ENCODE measurements at places on chromosomes 12 and 14. TPM values are rescaled to one million over a fixed set of nuclear protein-coding genes. Genes with fewer than 3 reads are reported as not detected.

DNA sequence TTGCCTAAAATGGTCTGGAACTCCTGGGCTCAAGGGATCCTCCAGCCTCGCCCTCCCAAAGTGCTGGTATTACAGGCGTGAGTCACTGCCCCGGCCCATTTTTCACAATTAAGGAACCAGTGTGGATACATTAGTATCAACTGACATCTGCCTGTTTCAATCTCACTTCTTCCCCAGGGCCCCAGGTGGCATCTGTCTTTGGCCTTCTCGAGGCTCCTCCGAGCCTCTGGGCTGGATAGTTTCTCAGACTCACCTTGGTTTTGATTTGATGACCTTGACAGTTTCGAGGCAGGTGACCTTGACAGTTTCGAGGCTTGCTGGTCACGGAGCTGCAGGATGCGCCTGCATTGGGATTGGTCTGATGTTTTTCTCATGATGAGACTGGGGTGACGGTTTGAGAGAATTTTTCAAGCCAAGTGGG, 41.0 kb upstream of the NCOR2 start:
- no peak for DNase-seq

DNA sequence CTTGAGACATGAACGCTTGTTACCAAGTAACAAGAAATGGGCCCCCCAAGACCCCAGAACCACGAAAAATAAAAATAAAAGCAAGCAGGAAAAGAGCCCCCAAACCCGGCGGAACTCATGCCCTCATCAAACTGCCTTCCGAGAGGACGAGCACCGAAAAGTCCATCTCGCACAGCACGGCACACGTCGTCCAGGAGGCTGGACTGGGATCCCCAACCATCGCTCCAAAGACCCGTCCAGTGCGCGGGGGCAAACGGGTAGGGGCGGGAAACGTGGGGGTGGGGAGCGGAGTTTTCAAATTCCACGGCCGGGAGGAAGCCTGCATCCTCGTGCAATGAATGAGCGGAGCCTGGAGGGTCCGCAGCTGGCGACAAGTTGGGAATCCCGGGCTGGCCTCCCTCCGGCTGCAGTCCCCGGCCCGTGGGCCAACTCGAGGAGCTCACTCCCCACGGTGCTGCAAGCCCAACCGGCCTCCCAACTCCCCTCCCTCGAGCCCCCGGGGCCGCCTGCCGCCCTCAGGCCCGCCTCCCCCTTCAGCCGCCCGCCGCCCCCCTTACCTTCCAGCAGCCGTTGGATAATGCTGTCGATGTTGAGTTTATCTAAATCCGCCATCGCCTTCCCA, 484 bp downstream of the PPP1CC start:
- DNase-seq = no peak

DNA sequence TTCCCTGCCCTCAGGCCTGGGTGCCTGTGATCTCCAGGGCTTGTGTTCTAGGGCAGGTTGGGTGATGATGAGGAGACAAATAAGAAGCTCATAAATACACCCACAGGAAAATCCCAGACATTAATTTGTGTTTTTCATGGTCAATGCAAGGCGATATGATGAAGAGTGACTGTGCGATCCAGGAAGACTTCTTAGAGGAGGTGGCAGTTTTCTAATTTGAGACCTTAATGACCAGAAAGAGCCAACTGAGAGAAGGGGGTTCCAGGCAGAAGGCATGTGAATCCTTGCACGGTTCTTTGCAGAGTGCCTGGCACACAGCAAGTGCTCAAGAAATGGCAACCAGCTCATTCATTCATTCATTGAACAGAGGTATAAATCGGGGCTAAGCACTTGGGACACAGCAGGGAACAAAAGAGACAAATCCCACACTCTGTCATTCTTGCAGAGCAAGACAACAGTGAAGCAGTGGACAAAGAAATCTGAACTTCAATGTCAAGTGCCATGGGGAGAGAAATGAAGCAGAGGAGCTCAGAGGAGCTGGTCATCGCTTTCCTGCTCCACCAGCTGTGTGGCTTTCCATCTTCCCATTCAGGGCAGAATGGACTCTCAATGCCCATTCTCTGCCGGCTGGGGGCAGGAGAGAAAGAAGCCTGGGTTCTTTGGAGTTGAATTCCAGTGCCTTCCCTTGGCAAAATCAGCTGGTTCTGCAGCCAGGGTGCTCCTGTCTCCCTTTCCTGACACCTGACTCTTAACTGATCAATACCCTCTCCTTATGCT, 128.3 kb downstream of the AACS start:
- DNase-seq = no peak

DNA sequence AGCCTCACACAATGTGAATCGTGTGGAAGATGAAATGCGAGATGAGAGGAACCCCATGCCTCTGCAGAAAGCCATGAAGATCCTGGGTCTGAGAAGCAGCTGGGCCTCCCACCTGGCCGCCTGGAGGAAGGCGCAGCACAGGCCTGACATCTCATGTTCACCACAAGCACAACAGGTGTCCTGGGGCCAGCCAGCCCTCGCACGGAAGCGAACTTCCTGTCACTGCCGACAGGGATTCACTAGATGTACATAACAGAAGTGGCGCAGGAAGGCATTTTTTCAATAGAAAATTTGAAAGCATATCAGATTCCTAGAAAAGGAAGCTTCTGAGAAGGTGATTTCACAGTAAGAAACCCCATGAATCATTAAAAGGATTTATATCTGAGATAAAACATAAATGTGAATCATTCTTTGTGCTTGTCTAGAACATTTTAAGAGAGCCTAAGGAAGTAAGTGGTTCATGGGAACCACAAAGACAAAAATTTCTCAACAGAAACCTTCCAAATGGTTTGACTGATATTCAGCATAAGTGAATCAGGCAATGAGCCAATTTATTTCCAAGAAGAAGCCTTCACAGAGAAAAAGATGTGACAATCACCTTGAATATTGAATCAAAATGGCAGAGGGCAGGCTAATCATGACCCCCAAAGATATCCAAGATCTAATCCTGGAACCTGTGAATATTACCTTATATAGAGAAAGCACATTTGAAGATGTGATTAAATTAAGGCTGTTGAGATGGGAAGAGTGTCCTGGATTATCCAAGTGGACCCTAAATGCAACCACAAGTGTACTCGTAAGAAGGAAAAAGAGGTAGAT, 311.9 kb downstream of the DUSP6 start:
- no peak for DNase-seq

- DNase-seq = peak; percentile 33
Observed at GRCh38 chr12:13661005-13661887, 320.2 kb downstream of the GRIN2B start.

DNA sequence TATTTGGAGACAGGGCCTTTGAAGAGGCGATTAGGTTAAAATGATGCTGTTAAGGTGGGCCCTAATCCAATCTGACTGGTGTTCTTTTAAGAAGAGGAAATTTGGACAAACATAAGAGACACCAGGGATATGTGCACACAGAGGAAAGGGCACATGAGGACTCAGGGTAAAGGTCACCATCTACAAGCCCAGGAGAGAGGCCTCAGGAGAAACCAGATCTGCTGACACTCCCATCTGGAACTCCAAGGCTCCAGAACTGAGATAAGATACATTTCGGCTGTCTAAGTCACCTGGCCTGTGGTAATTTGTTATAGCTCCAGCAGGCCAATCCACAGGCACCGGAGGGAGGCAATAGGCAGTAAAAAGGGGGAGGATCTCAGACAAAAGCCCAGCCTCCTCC, 48.6 kb downstream of the KICS2 start:
- peak; percentile 2 for DNase-seq

DNA sequence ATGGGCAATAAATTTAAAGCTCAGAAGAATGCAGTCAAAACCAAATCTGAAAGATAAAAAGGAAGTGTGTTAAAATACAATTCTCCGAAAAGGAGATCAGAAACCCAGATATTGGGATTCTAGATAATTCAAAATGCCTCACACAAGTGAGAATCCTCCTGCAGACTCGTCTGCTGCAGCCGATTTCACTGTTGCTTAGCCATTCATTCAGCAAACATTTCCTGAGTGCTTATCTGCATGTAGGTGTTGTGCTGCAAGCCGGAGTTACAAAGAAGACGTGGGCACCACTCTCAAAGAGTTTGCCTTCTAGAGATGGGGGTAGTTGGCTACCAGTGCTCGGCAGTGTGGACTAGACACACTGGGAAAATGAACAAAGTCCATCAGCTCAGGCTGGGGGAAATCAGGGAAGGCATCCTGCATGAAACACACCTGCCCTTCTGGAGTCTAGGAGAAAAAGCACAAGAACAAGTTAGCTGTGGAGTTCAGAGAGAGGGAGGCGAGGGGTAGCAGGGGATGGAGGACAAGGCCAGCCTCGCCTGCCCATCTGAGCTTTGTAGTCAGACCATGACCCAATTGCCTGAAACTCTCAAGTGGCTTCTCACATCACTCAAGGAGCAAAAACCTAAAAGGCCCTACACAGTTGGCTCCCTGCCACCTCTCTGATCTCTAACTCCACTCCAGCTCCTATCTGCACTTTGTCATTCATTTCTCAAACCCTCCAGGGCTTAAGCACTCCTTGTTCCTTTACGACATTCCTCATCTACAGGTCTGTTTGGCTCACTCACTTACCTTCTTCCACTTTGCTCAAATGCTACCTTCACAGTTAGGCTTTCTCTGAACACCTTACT, 310.0 kb upstream of the DDHD1 start:
- DNase-seq = no peak

DNA sequence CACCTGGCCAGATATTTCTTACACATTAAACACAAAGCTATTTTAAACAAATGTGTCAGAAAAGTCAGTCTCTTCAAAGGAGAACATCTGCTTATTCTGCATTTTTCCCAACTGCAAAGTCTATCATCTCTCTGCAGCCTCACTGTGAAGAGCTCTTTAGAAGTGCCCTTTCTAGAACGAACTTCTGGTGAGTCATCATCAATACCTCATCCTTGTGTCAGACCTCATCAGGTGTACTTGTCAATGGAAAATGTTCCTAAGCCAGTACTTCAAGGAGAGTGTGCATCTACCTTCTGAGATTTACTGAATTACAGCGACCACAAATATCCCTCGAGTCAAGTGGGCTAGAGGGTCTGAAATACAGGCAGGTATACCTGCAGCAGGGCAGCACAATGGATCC, 457.3 kb downstream of the LRIG3 start:
- DNase-seq = no peak

GRCh38 chr12:92495108-92495507, 207.7 kb upstream of the PLEKHG7 start:
- no peak for DNase-seq

DNA sequence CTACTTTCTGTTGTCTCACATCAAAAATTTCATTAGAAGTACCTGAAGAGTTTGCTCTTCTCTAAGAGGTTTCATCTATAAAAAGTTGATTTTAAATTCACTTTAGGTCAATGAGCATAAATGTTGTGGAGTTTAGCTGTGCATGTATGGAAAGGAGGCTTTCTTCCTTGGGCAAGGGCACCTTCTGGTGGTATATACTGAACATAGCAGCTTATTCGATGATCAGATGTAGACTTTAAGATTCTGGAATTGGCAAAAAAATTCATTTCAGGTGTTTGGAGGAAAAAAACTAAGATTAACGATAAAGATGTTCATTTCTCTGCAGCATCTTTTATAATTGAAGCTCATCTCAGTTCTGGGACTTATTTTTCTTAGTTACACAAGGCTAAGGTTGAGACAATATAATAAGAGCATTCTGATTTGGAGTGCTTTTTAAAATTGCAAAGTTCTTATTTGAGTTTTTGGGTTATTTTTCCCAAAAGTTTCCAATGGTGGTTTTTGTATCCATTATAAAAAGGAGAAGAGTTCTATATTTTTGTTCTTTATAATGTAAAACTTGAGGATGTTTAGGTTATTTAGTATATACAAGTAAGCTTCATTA, 46.8 kb downstream of the TMEM117 start:
- DNase-seq = peak; percentile 54

DNA sequence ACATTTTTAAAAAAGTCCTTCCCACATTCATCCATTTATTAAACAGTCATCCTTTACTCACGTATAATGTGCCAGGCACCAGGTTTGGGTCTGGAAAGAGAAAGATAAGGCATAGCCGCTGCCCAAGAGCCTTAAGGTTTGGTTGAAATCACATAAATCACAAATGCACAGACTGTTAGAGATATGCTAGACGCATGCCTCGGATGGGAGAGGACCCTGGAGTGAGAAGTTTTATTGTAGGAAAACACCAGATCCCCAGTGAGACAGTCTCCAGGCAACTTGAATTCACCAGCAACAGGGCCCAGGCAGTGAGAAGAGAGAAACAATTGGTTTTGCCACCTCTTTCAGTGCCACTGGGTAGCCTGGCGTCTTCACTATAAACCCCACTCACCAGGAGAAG, 305.9 kb upstream of the AMIGO2 start:
- DNase-seq = no peak

DNA sequence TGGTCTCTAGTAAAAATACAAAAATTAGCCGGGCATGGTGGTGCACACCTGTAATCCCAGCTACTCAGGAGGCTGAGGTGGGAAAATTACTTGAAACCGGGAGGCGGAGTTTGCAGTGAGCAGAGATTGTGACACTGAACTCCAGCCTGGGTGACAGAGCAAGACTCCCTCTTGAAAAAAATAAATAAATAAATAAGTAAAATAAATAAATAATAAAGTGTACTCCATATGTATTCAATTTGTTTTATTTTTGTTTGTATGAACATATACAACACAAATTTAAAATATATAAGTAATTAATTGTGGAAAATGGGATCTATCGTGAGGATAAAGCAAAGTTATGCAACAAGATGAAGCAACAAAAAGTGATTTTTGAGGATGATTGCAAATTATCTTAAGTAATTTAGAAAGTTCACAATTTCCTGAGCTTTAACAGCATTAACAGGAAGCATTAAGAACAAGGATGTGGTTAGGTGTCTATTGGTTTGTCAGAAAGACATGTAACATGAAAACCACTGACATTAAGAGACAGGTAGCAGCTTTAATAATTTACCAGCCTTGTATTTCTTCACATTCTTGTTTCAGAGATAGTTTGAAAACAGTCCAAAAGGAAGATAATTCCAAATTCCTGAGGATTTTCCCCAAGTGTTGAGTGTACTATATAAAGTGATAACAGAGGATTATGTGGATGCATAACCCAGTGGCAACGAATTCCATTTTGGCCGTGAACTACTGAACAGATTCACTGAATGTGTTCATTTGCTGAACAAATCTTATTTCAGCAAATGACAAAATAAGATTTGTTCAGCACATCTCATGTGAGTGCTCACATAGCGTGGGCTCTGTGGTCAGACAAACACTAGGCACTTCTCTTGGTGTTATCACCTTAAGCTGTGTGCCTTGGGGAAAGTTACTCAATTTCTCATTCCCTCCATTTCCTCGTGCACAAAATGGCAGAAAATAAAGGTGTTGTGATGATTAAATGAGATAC, 68.6 kb upstream of the RESF1 start:
- no peak for DNase-seq

- no peak for DNase-seq
Observed at GRCh38 chr12:132454193-132454932, 35.6 kb upstream of the FBRSL1 start.

- DNase-seq = no peak
Observed at GRCh38 chr12:25689996-25690501, 137.0 kb upstream of the LMNTD1 start.

- no peak for DNase-seq
Observed at GRCh38 chr12:101599771-101600484, 5.2 kb downstream of the MYBPC1 start.

CFAP54 gene
- 0.09 TPM for total RNA-seq

SPIC gene
- total RNA-seq = not detected

SERPINA4 gene
- total RNA-seq = not detected

SDR9C7 gene
- total RNA-seq = not detected

TPPP2 gene
- total RNA-seq = not detected

SYNDIG1L gene
- total RNA-seq = not detected

TMPRSS12 gene
- total RNA-seq = not detected

NUAK1 gene
- total RNA-seq = 0.02 TPM

LTB4R gene
- total RNA-seq = 3.7 TPM

HOXC12 gene
- 0.27 TPM for total RNA-seq

All from K562 (cell line).